ENCODE measurements at places on chromosomes 6 and 20. TPM values are rescaled to one million over a fixed set of nuclear protein-coding genes. Genes with fewer than 3 reads are reported as not detected.
A peak's percentile ranks its signal among the peaks of the same experiment; 100 is the strongest.

GRCh38 chr6:34571388-34571787, 15.3 kb upstream of the SPDEF start:
- DNase-seq = no peak

- DNase-seq = peak; percentile 17
Observed at GRCh38 chr6:52020945-52021570, 66.4 kb downstream of the PKHD1 start.

DNA sequence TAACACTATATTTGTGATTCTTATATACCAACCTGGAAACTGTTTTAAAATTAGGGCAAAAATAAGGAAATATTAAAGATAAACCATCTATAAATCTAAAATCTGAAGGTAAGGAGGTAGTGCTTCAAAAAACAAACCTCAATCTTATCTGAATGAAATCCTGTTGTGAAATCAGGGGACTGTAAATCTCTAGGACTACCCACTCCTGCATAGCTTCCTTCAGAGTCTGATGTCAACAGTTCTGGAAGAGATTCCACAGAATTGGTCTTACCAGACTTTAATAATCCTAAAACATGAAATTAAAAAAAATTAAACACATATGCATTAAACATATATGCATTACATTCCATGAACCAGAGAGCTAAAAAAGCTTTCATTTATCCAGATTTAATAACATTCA, 51.4 kb downstream of the IBTK start:
- DNase-seq = no peak

DNA sequence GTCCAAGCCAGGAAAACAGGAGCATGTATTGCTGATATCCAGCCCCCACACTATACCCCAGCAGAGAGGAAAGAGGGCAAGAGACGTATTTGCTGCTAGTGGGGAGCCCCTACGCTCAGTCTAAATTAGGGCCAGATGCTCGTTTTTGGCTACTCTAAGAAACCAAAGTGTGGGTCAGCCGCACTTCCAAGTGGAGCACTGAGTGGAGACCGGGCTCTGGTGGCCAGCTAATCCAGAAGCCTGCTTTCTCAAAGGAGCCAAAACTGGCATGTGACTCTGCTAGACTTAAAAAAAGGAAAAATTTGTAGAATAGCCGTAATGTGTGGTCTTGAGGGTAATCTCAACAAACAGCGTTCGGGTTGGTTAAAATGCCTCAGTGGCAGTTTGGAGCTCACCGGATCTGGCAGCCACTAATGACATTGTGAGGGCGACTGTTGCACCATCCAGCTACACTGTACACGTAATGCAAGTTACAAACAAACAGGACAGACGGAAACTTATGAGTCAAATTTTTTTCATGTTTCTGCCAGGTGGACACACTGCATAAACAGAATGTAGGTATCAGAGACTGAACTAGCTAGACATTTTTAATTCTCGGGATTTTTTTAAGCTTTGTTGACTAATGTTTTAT, 230.9 kb downstream of the FOXC1 start:
- DNase-seq = no peak

GRCh38 chr6:168598251-168599117, 157.5 kb downstream of the SMOC2 start:
- DNase-seq = no peak

- DNase-seq = no peak
Observed at GRCh38 chr6:122995921-122996793, at the start of gene CLVS2. Gene CLVS2, plus strand, starts transcription at chr6:122996235. Its CDS starts 1,543 bp downstream, at chr6:122997778.

GRCh38 chr6:16982807-16983206, 119.0 kb upstream of the STMND1 start:
- DNase-seq = no peak

- DNase-seq = no peak
Observed at GRCh38 chr20:43936104-43936770, 21.6 kb downstream of the TOX2 start.

DNA sequence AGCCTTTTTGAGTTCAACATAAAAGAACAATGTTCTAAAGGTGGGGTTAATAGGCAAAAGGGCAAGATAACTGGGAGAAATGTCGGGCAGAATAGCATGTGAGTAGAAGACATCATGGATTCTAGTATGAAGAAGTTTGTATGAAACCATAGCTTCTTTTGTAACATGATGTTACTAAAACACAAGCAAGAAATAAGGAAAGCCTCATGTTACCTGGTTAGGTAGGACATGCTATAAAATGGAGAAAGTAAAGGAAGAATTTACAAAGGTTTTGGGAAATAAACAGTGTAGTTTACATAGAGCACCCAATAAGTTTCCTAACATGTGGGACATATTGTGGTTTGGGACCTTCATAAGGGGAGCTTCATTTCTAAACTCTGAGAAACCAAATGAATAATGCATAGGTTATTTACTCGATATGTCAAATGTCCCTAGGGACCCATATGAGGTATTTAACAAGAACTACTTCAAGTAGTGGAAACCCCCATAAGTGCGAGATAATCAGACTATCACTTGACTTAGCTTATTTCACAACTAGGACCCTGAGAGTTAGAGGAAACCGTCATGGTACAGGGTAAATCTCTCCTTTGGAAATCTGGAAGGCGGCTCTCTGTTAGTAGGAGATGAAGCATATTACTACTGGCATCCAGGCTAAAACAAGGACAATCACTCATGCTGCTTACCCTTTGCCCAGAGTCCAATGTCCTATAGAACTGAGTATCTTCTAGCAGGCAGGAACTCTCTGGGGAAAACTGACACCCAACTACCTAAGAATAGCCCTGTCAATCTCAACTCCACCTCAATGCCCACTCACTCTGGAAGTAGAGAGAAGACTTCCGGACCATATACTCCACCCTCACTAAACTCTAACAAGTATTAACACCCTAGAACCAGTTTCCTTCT, 57.5 kb downstream of the ILRUN start:
- no peak for DNase-seq

GRCh38 chr6:16547587-16547986, 213.7 kb downstream of the ATXN1 start:
- no peak for DNase-seq

The SOX18 gene
- 75.7 TPM for total RNA-seq

The PHACTR2 gene
- total RNA-seq = 163 TPM

The ADAT2 gene
- total RNA-seq = 3.7 TPM

The CLPSL1 gene
- total RNA-seq = not detected

The CBLN4 gene
- not detected for total RNA-seq

The OR2H2 gene
- not detected for total RNA-seq

The MATN4 gene
- under 0.01 TPM for total RNA-seq

The SPATS1 gene
- total RNA-seq = not detected

All from dermis microvascular lymphatic vessel endothelial cell (primary cell).